Stimulated activated CD4-positive, alpha-beta T cell treated with anti-CD3 and anti-CD28 coated beads, Interleukin-12 subunit alpha, Interleukin-12 subunit beta, amount 100 ng/mL, for 24 hours (primary cell): ENCODE measurements at places on chromosomes 2 and 18.
A peak's percentile ranks its signal among the peaks of the same experiment; 100 is the strongest.

- no peak for DNase-seq
Observed at GRCh38 chr18:32553640-32554365, 83.1 kb upstream of the GAREM1 start.

GRCh38 chr2:233471291-233472035 is 95.1 kb downstream of the USP40 start:
- DNase-seq = no peak

DNA sequence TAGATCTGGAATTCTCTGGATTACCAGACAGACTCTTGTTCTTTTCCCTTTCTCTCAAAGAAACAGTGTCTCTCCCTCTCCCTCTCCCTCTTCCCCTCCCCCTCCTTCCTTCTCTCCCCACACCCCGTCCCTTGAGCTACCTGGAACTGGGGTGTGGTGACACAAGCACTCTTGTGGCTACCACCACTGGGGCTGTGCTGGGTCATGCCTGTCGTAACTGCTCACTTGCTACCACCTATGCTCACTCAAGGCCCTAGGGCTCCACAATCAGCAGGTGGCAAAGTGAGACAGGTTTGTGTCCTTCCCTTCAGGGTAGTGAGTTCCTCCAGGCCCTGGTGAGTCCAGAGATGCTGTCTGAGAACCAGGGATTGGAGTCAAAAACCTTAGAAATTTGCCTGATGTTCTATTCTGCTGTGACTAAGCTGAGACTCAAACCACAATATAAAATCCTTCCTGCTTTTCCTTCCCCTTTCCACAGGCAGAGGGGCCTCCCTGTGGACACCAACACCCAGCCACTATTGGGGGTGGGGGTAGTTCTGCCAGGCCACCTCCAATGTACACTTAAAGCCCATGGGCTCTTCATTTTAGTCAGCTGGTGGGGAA is 70.8 kb downstream of the OXER1 start:
- DNase-seq = no peak

GRCh38 chr2:83742117-83742782 is 716.8 kb downstream of the SUCLG1 start:
- no peak for DNase-seq

GRCh38 chr2:12787891-12788801 is 71.4 kb downstream of the TRIB2 start:
- DNase-seq = no peak

GRCh38 chr2:57370882-57371585 is 675.6 kb upstream of the VRK2 start:
- DNase-seq = no peak

- no peak for DNase-seq
Observed at GRCh38 chr2:128590309-128591021, 271.8 kb upstream of the HS6ST1 start.

GRCh38 chr2:229343661-229344060 is 72.6 kb upstream of the PID1 start:
- DNase-seq = no peak

DNA sequence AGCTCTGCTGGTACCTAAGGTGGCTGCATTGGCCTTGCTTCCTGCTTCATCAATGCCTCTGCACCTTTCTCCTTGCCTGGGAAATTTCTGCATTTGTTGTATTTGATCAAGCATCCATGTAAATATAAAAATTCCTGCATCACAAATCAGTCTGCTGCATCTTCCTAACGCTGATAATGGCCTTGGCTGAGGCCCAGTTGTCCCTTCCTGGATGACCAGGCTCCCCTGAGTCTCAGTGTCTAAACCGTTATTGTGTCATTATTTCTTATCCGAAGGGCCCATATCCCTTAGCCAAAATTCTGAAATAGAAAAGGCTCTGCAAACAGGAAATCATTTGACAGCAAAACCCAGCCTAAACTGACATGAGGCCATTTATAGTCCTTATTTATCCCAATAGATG is 62.4 kb downstream of the KLHL29 start:
- no peak for DNase-seq

DNA sequence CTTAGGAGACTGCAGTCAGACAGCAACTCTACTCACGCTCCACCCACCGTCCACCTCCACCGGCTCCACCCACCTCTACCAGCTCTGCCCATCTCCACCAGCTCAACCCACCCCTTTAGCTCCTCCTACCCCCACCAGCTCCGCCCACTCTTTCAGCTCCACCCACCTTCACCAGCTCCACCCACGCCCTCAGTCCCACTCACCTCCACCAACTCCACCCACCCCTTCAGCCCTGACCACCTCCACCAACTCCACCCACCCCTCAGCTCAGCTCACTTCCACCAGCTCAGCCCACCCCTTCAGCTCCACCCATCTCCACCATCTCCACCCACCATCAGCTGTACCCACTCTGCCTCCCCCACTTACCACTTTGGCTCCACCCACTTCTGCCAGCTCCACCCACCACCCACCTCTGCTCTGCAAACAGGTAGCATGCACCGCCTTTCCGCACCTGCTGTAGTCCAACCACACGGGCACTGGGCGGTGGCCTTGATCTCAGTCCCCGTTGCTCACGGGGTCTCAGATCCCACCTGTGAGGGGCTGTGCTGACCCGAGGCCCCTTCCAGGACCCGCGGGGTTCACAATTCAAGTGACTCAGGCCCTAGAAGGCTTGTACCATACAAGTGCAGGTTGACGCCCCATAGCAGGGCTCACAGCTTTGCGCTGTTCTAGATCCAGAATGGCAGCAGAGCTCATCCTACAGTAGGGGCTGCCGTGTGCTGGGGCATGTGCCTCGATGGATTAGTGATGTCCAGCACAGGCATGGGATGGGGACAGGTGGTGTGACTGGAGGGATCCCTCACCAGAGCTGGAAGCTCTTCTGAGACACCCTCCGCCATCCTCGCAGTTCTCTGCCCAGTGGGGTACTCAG is 77.2 kb upstream of the OTOS start:
- DNase-seq = no peak

GRCh38 chr2:195489101-195489500 is 167.9 kb upstream of the SLC39A10 start:
- DNase-seq = no peak

GRCh38 chr2:85405201-85406059 is 4.7 kb downstream of the CAPG start:
- peak; percentile 48 for DNase-seq
